ENCODE measurements at places on chromosomes 12 and 14.

- no peak for DNase-seq
Observed at GRCh38 chr14:71267007-71267513, 359.8 kb downstream of the PCNX1 start.

- DNase-seq: no peak
Observed at GRCh38 chr14:21408147-21408546, 24.3 kb upstream of the SUPT16H start.

- DNase-seq: peak; percentile 39
Observed at GRCh38 chr12:56645201-56645716, 525 bp downstream of the ATP5F1B start.

GRCh38 chr12:117334051-117334450, 27.4 kb downstream of the NOS1 start:
- DNase-seq: no peak

DNA sequence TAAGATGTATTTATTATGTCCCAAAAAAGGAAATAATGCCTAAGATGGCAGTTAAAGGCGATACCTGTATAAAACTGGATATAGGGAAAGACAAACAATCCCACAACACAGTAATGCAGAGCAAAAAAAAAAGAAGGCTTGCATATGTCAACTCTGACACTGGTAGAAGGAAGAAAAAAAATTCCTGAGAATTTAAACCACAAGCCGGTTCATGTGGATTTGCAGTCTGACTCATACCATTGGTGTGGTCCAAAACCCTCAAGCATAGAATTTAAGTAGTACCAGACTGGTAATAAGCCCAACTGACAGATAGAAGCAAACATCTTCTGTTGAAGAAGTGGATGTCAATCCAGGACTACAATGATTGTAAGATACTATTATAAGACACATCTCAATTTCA, 7.2 kb downstream of the DNAI7 start:
- no peak for DNase-seq

DNA sequence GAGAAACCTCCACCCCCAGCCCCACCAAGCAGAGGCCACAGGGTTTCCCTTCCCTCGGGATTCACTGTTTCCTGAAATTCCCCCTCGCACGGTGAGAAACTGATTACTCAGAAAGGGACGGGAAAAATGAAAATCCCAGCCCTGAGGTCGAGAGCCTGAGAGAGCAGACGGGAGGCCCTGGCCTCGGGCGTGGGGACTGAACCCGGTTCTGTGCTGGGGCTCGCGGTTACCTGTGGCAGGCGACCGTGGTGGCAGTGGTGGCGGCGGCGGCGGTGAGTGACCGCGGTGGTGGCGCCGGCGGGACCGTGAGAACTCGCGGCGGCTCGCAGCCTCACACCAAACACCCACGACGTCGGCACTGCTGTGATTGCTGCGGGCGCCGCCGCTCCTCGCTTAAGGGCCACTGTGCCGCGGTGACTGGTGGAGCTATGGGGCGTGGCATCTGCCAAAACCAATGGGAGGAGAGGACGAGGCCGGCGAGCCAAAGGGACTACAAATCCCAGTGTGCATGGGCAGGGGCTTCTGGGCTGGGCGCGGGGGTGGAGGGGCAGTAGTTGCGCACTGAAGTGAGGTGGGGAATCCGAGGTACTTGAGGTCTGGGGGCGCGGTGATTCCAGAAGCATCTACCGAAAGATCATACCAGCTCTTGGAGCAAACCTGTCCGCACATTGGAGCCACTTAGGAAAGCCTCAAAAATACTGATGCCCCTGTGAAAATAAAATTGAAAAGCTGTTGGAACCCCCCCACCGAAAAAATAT, at the start of gene LGMN:
Gene LGMN (minus strand): TSS at position 369 of the 758 bp plus-strand sequence. CDS start 15,841 bp downstream, outside the sequence.
- peak; percentile 96 for DNase-seq

- DNase-seq: peak; percentile 38
Observed at GRCh38 chr12:22100958-22101748, 55.1 kb downstream of the CMAS start.

DNA sequence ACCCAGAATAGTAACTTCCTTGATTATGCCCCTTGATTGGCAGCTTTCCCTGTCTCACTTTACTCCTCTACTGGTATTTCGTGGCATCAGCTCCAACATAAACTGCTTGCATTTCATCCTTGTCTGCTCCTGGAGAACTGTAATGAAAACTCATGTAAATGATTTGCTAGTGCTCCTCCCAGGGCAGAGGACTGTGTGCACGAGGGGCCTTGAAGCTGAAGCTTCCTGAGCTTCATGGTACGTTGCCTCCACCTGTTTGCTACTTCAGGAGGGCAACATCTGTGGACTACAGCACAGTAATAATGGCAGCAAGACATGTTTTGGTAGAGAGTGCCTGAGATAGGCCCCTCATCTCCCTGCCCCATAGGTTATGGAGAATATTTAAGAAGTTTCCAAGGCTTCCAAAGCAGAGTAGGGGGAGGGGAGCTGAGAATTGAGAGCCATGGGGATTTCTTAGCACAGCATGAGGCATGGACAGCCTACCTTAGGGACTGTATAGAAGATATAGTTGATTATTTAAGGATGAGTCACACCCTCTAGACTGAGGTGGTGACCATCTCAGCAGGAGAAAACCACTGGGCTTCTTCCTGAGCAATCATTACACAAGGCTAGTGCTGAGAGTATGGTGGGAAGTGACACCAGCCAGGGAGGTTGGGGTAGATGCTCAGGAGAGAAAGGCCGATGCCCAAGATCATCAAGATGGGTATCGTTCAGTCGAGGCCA, 29.5 kb downstream of the CCDC198 start:
- DNase-seq: no peak

DNA sequence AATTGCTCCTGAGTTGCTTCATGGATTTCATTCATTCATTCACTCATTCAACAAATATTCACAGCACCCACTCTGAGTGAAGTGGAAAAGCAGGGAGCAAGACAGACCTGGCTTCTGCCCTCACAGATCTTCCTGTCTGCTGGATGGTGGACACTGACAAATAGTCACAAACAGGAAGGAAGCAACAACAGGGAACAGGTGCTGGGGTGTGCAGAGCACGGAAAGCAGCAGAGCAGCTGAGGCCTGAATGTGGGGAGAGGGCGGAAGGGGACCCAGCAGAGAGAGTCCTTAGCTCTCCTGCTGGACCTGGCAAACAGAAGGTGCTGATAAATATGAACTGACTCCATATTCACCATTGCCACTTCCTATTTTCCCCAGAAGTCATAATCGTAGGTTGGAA, 54.4 kb downstream of the SETD3 start:
- DNase-seq: no peak

- no peak for DNase-seq
Observed at GRCh38 chr14:81222691-81223090, 1.9 kb upstream of the GTF2A1 start.

DNA sequence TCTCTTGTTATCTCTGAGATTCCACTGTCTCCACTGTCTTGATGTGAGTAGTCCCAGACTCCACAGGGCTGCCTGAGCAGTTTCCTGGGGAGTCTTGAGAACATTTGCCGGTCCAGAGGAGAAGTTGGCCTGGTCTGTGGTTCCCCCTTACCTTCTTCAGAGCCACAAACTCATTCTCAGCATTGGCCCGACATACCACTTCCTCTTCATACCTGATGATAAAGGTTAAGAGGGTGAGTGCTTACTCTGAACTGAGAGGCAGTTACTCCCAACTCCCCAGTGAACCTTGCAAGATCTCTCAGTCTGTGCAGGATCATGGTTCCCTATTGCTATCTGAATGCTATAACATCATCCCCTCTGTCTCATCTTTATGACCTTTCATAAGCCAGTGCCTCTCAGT, 2.6 kb downstream of the KRT84 start:
- DNase-seq: no peak

DNA sequence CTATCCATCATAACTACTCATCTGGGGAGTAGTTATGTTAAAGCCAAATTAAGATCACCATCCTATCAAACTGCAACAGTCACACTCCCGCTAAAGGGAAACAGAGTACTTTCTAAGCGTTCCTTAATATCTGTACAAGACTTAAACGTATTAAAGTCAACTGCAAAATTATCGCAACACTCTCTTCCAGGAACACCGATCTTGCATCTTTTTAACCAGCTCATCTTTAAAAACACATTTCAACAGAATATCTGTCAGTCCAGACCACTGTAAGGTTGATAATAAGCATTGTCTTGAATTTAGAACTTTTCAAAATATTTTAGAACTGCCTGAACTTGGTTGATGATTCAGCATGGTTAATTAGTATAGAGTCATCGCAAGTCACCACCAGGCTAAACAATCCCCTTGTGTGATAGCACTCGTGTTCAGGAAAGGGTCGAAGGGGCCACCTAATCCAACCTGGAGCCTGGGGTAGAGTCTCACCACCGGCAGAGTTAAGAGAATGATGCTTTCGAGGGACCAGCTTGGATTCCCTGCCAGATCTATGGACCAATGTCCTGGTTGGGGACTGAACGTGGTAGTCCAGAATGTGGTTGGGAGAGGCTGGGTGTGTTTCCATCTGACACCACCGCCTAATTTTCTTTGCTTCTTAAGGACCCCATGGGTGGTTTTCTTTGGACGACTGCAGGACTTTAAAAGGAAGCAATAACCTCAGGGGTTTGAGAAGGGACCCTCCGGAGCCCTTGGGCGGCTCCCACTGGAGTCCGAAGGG, 890 bp downstream of the SPTLC2 start:
- DNase-seq: peak; percentile 46

GRCh38 chr12:28409892-28410291, 219.6 kb downstream of the CCDC91 start:
- no peak for DNase-seq

DNA sequence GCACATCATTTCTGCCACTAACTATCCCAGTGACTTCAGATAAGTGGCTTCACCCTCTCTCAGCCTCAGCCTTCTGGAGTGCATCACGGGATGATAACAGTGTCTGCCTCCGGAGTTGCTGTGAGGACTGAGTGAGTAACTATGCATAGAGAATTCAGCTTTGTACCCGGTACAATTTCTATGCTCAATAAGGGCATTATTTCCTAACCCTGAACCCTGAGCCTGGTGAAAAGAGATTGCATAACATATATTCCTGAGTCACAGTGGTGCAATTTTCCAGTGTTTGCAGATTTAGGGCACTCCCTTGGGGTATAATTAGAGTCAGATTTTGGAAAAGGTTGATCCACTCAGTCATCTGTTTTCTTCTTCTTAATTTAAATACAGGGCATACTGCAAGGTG, 181.1 kb downstream of the PTPN11 start:
- DNase-seq: no peak

DNA sequence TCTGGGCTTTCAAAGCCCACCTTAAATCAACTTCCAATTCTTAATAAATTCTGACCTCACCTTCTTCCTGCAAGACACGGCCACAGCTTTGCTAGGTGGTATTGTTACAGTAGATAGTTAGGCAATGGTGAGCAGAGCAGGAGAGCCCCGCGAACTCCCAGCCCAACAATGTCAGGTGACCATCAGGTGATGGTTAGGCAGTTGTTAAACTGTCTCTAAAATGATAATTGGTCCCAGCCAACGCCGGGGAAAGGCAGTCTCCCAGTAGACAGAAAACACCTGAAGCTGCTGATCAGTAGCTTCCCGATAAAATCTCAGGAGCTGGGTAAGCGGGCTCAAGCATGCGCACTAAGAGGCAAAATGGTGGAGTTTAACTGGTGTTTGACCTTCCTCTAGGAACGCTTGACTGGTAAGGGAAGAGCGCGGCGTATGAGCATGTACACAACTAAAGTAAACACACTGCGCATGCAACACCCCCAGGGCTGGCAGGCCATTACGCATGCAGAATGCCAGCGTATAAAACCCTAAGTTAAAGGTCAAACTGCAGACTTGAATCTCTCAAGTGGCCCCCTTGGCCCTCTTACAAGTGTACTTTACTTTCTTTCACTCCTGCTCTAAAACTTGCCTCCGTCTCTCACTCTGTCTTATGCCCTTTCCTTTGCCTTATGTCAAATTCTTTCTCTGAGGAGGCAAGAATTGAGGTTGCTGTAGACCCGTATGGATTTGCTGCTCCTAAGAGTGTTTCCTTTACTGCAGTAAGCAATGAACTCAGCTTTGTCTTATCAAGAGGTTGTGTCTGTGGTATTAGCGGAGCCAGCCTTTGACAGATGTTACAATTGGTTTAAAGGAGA, 113.5 kb downstream of the C12orf75 start:
- DNase-seq: no peak
